Effector CD8-positive, alpha-beta T cell (primary cell): ENCODE measurements at places on chromosomes 3 and 15.

GRCh38 chr3:115321400-115321805 is 174.3 kb upstream of the ZBTB20 start:
- DNase-seq, result no peak

DNA sequence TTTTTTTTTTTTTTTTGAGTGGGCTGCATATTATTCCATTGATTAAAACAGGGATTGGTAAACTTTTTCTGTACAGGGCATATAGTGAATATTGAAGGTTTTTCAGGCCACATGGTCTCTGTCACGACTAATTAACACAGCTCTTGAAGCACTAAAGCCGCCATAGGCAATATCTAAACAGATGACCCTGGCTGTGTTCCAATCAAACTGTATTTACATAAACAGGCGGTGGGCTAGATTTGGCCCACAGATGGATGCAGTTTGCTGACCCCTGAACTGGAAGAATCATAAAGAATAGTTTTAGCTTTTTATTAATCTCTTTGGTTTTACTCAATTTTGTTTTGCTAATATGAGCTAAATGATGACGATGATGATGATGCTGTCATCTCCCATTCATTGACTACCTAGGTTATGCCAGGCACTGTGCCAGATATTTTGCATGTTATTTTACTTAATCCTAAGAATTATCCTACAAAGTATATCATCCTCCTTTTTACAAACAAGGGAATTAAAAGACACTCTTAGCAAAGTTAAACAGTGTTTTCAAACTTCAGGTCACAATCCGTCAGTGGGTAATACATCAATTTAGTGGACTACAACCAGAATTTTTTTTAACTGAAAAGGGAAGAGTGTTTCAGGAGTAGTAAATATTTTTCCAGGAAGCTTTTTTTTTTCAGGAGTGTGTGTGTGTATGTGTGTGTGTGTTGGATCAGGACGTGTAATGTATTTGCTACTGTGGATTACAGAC is 54.3 kb downstream of the LMCD1 start:
- no peak for DNase-seq

- DNase-seq, result no peak
Measured at GRCh38 chr3:140753865-140754754, 76.2 kb downstream of the TRIM42 start.

- DNase-seq, result no peak
Measured at GRCh38 chr3:194936659-194937058, 251.0 kb downstream of the FAM43A start.

DNA sequence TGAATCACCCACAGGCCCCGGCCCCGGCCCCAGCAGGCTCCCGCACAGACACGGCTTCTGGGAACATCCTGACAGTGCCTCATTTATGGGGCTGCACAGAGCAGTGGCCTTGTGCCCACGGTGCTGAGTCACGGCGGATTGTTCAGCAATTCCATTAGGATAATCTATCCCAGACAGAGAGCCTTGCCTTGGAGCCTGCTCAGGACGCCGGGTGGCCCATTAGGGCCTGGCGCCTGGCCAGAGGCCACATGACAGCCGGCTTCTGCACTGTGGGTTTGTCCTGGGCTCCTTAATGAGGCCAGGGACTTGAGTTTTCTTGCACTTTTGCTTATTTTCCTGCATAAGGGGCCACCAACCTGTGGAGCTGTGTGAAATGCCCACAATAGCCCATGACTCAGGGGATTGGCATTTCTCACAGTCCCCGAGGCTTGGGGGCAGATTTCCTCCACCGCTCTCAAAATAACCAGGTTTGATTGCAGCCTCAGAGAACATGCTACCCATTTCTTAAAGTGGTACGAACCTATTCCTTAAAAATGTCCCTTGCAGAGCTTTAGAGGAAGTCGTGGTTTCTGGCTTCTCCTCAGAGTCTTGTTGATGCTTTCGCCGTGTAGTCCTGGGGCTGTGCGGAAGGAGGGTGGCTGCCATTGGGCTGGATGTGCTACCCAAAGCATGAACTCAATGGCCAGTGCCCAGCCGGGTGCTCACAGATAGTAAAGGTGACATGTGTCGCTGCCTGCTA is 19.0 kb downstream of the SYNM start:
- DNase-seq, result no peak

DNA sequence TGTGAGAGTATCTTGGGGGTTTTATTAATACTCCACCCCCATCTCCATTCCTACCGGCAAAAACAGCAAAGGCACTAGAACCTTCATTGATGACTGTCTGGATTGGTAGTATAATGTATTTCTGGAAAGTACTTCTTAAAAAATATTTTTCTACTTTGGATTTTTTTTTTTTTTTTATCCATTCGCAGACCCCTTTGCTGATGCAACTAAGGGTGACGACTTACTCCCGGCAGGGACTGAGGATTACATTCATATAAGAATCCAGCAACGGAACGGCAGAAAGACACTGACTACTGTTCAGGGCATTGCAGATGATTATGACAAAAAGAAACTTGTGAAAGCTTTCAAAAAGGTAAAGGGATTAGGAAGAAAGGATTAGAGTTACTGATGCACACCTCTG is 1.2 kb downstream of the EIF1B start:
- DNase-seq, result no peak

DNA sequence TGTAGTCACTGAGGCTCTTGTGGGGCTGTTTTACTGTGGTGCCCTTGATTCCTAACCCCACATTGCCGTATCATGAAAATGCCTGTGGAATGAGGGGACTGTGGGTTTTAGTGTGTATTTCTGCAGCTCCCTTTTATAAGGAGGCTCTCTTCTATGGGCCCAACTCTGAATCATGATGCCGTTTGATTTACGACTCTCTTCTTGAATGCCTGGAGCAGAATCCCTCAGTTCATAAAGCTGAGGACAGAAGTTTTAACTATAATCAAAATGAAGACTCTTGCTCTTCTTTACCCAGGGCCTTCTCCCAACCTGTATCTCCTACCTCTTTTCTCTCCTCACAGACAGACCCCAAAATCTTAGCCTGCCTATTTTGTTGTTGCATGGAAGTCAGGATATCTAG is 109.5 kb downstream of the RARB start:
- DNase-seq, result no peak

GRCh38 chr15:90059208-90059985 is 42.9 kb downstream of the IDH2 start:
- peak; percentile 9 for DNase-seq

DNA sequence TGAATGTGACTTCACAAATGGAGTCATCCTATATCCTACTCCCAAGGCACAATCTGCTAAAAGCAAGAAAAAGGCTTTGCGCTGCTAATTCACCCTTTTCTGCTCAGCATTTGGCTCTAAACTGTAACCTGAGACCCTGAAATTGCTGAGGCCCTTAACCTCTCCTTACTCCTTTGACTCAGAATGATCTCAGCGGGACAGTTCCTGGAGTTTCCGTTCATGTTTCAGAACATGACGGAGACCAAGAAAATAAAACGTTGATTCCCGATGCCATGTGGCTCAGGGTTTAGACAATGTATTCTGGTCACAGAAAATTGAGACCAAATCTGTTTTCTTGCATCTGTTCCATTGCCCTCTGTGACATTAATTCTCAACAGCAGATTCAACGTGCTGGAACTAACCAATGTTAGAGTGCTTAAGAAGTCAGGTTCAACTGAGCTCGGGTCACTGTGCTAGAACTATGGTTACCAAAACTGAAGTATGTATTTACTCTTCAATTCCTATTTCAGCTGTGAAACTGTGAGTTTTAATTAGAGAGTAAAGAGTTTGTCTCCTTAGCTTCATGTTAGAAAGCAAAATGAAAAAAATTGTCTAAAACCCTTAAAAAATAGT is 45.4 kb upstream of the TMC3 start:
- no peak for DNase-seq

GRCh38 chr3:71217640-71218222 is 365.8 kb downstream of the FOXP1 start:
- DNase-seq, result no peak

DNA sequence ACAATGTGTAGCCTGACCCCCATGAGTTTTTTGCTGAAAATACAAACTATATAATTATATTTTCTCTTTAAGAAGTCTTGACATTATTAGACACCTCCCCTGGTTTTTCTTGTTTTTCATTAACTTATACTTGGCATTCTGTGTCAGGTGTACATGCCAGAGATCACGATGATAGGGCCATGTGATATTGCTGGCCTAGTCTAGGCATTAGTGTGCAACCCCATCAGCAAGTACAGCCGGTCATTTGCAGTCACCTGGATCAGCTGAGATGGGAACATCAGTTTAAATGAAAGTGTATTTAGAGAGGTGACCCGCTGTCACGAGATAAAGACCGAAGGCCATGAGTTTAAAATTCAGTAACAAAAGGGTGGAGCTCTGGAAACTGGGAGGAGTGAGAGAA is 12.6 kb upstream of the SPPL2A start:
- DNase-seq, result no peak

DNA sequence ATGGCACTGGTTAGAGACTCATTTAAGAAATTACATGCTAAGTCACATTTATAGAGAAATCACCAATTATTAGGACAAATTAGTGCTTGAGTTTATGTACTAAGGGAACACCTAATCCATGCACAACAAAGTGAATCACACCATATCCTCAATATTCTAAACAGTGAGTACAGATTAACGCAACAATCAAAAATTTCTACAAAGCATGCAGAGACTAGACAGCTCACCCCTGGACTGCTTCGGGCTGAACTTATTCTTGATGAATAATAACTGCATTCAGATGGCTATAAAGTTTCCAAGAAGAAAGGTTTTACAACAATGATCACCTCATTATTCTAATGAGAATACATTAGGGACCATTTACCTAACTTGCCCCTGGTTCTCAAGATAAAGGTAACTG is 66.5 kb downstream of the LRRFIP2 start:
- no peak for DNase-seq

- no peak for DNase-seq
Measured at GRCh38 chr3:169260296-169260695, 403.2 kb downstream of the MECOM start.

GRCh38 chr3:27796365-27796875 is 74.3 kb upstream of the EOMES start:
- no peak for DNase-seq

GRCh38 chr15:74305687-74306086 is 61.8 kb downstream of the CYP11A1 start:
- no peak for DNase-seq

GRCh38 chr3:53591646-53592045 is 97.2 kb downstream of the CACNA1D start:
- no peak for DNase-seq

DNA sequence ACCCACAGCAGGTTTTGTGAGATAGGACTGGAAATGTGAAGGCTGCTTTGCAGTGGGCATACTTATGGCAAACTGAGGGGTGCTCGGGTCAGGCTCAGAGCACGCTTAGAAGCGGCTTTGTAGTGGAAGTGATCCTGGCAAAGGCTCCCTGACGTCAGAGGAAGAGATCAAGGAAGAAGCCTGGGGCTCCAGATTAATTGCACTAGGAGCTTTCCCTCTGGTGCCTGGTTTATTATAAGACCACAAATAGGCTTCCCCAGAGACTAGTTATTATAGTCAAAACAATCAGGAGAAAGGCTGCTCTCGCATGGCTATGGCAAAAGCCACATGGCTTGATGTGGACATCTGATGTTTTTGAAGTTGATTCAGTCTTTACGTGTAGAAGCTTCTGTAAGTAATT is 515.1 kb downstream of the GABRG3 start:
- DNase-seq, result no peak

DNA sequence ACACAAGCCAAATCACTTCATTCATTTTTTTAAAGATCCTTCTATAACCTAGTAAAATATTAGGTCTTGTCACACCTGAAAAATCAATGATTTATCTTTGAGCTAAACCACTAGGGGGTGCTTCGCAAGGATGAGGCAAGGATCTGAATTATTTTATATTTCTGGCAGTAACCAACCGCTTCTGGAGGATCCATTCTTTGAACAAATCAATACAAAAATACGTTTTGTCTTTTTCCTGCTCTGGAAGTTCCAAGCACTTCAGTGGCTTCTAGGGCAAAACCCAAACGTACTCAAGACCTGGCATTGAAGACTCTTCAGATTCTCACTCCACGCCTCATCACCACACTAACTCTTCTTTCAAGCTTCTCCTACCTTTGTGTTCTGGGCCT is 486 bp downstream of the LSG1 start:
- DNase-seq, result no peak

DNA sequence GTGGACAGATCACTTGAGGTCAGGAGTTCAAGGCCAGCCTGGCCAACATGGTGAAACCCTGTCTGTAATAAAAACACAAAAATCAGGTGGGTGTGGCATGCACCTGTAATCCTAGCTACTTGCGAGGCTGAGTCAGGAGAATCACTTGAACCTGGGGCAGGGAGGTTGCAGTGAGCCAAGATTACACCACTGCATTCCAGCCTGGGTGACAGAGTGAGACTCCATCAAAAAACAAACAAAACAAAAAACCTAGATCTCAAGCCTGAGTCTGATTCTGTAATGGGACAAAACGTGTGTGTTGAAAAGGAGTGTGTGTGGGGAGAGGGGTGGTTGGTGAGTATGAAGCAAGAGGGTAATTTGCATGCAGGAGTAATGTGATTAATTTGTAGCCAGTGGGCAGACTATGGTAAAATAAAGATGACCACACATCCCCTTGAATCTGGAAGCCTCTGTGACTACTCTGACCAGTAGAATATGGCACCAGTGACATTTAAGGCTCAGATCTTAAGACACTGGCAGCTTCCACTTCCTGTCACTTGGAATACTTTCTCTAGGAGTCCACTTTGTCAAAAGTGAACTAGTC is 18.4 kb upstream of the OPA1 start:
- DNase-seq, result no peak

GRCh38 chr15:43550527-43551363 is 33.3 kb downstream of the MAP1A start:
- no peak for DNase-seq

GRCh38 chr15:96860741-96861140 is 530.2 kb downstream of the NR2F2 start:
- DNase-seq, result no peak

DNA sequence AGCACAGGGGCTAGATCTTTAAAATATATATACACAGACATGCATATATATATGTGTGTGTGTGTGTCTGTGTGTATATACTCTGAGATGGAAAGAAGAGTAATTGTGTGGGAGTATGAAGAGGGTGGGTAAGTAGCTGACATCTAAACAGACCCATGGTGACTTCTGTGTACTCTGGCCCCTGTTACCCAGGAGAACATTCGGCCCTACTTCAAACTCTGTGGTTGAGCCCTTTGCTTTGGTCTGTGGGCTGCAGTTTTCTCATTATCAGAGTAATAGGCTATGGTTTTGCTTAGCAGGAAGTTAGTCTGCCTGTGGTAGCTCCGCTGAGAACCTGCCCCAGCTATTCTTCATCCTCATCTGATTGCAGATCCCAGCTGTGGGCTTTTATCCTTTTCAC is 141.4 kb downstream of the RBPMS2 start:
- no peak for DNase-seq

- no peak for DNase-seq
Measured at GRCh38 chr3:9761919-9762318, 7.8 kb downstream of the CAMK1 start.

- no peak for DNase-seq
Measured at GRCh38 chr3:141006344-141006743, 44.8 kb upstream of the SPSB4 start.

- no peak for DNase-seq
Measured at GRCh38 chr3:134517791-134518190, 31.9 kb downstream of the CEP63 start.

GRCh38 chr3:120092474-120092873 is 1.8 kb downstream of the GSK3B start:
- DNase-seq, result no peak

GRCh38 chr3:189981668-189982067 is 139.0 kb downstream of the P3H2 start:
- no peak for DNase-seq

GRCh38 chr15:23566071-23566554 is 639 bp downstream of the MKRN3 start:
- peak; percentile 34 for DNase-seq

- no peak for DNase-seq
Measured at GRCh38 chr3:54180921-54181320, 58.6 kb downstream of the CACNA2D3 start.
